ENCODE measurements at places on chromosomes 7 and 10.
A peak's percentile ranks its signal among the peaks of the same experiment; 100 is the strongest.

- DNase-seq = no peak
Observed at GRCh38 chr7:155168597-155169480, 98.7 kb downstream of the HTR5A start.

DNA sequence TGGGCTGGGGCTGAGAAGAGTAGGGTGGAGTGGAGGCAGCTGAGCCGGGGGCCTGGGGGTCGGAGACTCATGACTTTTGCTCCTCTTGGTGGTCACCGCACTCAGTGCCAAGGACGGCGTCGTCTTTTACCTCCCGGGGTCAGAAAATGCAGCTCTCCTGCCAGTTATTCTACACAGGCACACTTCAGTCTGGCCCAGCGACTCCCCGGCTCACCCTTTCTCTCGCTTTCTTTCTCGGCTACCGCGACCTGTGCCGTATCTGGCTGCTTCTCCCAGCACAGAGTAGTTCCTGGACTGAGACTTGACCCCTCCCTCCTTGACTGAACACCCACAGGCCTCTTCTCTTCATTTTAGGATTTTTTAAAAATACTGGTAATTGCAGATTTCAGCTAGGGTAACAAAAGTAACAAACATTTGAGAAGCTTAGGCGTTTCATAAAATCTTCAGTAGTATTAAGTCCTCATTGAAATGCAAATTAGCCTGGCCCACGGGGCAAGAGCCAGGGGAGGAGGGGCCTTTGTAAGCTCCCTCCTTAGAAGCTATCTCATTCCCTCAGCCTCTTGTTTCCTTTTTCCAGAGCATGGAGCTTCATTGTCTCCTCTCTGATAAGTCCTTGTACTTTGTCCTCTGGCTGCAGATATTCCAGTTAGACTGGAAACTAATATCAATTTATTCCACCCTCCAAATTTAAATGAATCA, 1.1 kb upstream of the PRLHR start:
- DNase-seq = peak; percentile 26

- DNase-seq = peak; percentile 87
Observed at GRCh38 chr10:75238182-75239095, 2.7 kb upstream of the COMTD1 start.

DNA sequence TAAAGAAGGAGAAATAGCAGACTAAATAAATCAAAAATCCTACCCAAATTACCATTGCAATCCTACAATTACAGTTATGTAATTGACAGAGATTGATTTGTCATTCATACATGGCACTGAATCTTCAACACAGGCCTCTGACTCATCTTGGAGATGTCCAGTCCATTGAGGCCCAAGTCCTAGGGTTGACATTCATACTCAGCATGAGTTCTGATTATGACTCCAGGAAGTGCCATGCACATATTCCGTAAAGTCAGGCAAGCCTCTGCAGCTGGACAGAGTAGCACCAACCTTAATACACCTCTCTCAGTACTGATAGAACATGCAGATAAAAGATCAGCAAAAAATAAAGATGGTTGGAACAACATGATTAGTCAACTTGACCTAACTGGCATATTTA, 353.7 kb upstream of the NFE2L3 start:
- DNase-seq = no peak

DNA sequence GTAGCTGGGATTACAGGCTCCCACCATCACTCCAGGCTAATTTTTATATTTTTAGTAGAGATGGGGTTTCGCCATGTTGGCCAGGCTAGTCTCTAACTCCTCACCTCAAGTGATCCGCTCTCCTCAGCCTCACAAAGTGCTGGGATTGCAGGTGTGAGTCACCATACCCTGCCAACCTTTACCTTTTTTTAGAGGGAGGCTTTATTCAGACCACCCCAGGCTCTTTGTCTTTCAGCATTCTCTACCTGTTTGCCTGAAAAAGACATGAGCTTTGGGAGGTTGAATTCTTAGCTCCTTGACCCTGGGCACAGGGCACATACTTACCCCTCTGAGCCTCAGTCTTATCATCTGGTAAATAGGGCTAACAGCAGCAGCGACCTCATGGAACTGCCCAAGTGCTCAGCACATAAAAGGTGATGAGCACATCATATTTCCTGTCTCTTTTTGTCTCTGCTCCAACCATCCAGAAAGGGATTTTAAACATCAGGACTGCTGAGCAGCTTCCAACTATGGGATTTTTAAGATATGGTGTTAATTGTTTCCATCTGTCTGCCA, 17.0 kb downstream of the FRMPD2 start:
- no peak for DNase-seq

- DNase-seq = no peak
Observed at GRCh38 chr7:155305231-155305904, 7.7 kb downstream of the INSIG1 start.

GRCh38 chr7:104963991-104964385, 50.0 kb upstream of the KMT2E start:
- no peak for DNase-seq

DNA sequence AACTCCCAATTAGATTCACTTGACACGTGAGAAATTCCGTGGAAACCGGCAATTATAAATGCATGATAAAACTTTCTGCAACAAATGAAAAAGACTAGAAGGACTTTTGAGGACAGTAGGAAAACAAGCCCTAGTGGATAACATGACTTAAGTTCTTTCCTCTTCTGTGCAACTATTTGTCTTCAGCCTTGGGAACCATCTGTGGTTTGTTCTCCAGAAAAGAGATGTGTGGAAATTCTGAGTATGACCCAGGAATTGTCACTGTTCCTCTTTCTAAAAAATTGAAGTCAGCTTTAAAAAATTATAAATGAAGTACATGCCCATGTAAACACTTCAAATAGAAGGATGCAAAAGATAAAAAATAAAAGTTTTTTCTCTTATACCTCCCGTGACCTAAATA, 128.6 kb upstream of the SVIL start:
- DNase-seq = no peak

GRCh38 chr7:151518105-151518946, 1.4 kb downstream of the RHEB start:
- peak; percentile 89 for DNase-seq

- DNase-seq = no peak
Observed at GRCh38 chr7:143050931-143051330, 1.2 kb upstream of the OR6V1 start.

DNA sequence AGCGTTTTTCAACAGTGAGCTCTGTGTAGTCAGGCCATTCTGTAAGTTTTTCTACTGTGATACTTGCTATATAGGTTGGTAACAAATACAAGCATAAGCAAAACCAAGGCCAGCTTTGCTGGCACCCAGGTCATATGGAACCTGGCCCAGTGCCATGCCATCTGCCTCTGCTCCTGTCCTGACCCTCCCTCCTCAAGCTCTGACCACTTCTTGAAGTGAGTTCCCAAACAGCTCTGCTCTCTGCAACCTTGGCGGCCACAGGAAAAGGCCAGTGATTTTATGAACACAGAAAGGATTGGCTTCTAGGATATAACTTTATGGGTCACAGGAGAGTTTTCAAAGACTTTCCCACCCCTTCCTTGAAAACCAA, 12.8 kb downstream of the NOD1 start:
- no peak for DNase-seq

GRCh38 chr10:45008524-45009161, 7.9 kb downstream of the ZNF22 start:
- peak; percentile 88 for DNase-seq

- no peak for DNase-seq
Observed at GRCh38 chr7:43076189-43076605, 36.2 kb upstream of the HECW1 start.

Measured in small intestine (tissue), 16 donors.